ENCODE measurements at places on chromosomes 3 and 15. TPM values are rescaled to one million over a fixed set of nuclear protein-coding genes. Genes with fewer than 3 reads are reported as not detected.
A peak's percentile ranks its signal among the peaks of the same experiment; 100 is the strongest.

AHSG gene
- 0.97 TPM for total RNA-seq

GRCh38 chr15:76334438-76335306 is 1.9 kb upstream of the ISL2 start:
- H3K27ac ChIP-seq, result no peak overlapping the region
- no peaks in the 10 kb centered on the region for H3K36me3 ChIP-seq
- no peak for DNase-seq
- H3K4me3 ChIP-seq, result no peak overlapping the region
- H3K27me3 ChIP-seq, result peaks cover 75% of the 10 kb centered on the region

DNA sequence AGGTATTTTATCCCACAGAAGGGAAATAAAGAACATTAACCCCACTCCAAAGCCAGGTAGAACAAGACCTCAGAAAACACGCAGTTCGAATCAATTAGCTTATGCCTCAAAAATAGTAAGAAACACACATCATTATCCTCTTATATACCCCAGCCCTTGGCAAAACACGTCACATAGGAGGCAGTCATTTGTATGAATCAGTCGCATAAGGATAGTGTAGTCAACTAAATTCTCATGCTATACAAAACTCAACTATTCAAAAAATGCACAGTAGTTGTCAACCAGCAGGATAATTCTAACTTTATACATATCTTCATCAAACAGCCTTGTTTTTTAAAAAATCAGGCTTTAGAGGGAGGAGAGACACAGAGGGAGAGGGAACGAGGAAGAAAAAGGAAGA is 298.4 kb downstream of the FOXP1 start:
- H3K4me3 ChIP-seq, result no peak overlapping the region
- H3K36me3 ChIP-seq, result no peaks in the 10 kb centered on the region
- DNase-seq, result no peak

NECTIN3 gene
- total RNA-seq, result 4.7 TPM

GRCh38 chr3:45507820-45508317 is 86.7 kb upstream of the LIMD1 start:
- peaks cover 27% of the 10 kb centered on the region for H3K4me1 ChIP-seq
- H3K36me3 ChIP-seq, result no peaks in the 10 kb centered on the region
- no peak overlapping the region for H3K4me3 ChIP-seq
- no peak overlapping the region for H3K27ac ChIP-seq

DNA sequence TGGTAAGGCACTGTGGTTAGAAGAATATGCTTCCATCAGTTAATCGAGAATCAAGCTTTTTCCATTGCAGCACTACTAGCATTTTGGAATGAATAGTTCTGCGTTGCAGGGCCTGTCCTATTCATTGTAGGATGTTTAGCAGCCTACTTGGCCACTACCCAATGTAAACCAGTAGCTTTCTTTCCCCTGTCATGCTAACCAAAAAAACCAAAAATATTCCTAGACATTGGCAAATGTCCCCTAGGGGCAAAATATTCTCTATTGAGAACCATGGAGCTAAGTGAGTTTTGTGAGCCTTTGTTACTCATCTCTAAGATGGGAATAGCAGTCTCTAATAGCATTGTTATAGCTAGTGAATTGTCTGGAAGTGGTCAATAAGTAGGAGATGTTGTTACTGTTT is 187.2 kb downstream of the CADPS start:
- no peak overlapping the region for H3K4me3 ChIP-seq
- H3K27me3 ChIP-seq, result no peaks in the 10 kb centered on the region
- peak overlapping the region; percentile 78 for H3K27ac ChIP-seq

DNA sequence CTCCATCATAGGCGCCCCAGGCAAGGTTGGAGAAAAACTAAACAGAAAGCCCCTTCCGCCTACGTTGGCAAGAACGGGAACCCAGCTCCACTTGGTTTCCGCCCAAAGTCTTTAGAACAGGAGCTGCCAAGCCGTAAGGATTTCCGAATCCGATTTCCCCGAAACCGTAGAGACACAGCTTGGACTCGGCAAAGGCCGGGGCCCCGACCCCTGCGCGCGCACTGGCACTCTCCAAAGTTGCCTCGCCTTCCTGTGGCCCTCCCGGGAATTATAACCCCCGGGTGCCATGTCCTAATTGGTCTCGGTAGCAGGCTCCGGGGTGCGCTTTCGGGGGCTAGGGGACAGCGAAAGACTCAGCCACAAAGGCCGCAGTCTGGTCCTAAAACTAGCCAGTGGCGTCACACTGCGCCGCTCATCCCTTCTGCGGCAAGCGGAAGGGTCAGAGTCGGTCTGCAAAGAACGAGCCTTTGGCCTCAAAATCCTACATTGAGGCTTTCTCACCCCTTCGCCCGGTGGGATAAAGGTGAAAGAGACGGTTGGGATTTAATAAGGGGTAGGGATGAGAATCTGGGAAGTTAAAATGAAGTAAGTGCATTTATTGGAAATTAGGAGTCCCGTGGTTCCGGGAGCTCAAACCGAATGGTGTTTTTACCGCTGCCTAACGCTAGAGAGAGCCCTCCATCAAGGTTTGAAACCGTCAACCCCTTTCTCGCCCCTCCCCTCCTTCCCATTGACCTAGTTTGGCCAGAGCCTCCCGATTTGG is 6.8 kb downstream of the BCL6 start:
- peak overlapping the region; percentile 93 for H3K4me3 ChIP-seq
- H3K27me3 ChIP-seq, result no peaks in the 10 kb centered on the region
- H3K36me3 ChIP-seq, result peaks cover 13% of the 10 kb centered on the region

DNA sequence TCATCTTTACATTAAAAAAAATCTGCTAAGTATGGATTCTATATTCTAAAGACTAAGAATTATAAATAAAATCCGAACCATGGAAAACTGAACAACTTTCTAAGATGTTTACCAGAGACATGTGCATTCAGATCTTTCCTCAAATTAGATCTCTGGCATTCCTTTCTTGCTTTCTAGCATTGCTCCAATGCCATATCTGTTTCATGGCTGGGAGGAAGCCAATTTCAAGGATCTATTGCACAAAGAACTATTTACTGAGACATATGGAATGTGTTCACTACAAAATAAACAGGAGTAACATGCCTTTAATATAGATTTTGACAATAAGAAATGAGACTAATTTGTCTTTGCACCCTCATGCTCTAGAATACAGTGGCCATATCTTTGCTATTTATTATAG is 45.1 kb upstream of the NANOGP8 start:
- no peak overlapping the region for H3K4me3 ChIP-seq
- no peak overlapping the region for H3K27ac ChIP-seq
- H3K36me3 ChIP-seq, result no peaks in the 10 kb centered on the region
- no peak for DNase-seq
- no peaks in the 10 kb centered on the region for H3K4me1 ChIP-seq

- H3K4me3 ChIP-seq, result no peak overlapping the region
- no peak overlapping the region for H3K27ac ChIP-seq
- H3K4me1 ChIP-seq, result no peaks in the 10 kb centered on the region
Measured at GRCh38 chr3:1942781-1943180, 155.9 kb upstream of the CNTN4 start.

GRCh38 chr3:109413049-109413448 is 75.7 kb upstream of the DPPA4 start:
- no peaks in the 10 kb centered on the region for H3K4me1 ChIP-seq
- H3K27me3 ChIP-seq, result no peaks in the 10 kb centered on the region
- H3K27ac ChIP-seq, result no peak overlapping the region
- no peak for DNase-seq
- no peaks in the 10 kb centered on the region for H3K36me3 ChIP-seq

FAM107A gene
- total RNA-seq, result 33.4 TPM

GRCh38 chr3:76199382-76199781 is 414.0 kb upstream of the ZNF717 start:
- H3K4me3 ChIP-seq, result no peak overlapping the region
- no peaks in the 10 kb centered on the region for H3K4me1 ChIP-seq
- no peak overlapping the region for H3K27ac ChIP-seq
- no peaks in the 10 kb centered on the region for H3K36me3 ChIP-seq
- DNase-seq, result no peak

DNA sequence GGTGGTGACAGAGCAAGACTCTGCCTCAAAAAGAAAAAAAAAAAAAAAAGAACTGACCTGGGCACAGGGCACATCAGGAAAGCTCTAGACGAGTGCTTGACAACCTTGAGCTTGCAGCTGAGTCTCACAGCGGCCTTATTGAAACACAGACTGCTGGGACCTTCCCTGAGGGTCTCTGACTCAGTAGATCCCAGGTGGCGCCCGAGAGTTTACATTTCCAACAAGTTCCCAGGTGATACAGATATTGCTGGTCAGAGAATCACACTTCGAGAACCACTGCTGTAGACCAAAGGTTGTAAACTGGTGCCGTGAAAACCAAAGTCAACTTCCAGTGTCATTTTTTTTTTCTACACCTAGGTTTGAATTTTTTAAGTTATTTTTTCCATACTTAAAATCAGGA is 573.2 kb upstream of the MDFIC2 start:
- H3K27ac ChIP-seq, result no peak overlapping the region
- no peak for DNase-seq
- H3K36me3 ChIP-seq, result no peaks in the 10 kb centered on the region
- no peak overlapping the region for H3K4me3 ChIP-seq

- H3K4me1 ChIP-seq, result peaks cover 8% of the 10 kb centered on the region
- no peaks in the 10 kb centered on the region for H3K27me3 ChIP-seq
- no peaks in the 10 kb centered on the region for H3K36me3 ChIP-seq
- DNase-seq, result no peak
Measured at GRCh38 chr3:14016900-14017475, 107.7 kb downstream of the CHCHD4 start.

IQCH gene
- 1.4 TPM for total RNA-seq

TTLL13 gene
- total RNA-seq, result not detected

DNA sequence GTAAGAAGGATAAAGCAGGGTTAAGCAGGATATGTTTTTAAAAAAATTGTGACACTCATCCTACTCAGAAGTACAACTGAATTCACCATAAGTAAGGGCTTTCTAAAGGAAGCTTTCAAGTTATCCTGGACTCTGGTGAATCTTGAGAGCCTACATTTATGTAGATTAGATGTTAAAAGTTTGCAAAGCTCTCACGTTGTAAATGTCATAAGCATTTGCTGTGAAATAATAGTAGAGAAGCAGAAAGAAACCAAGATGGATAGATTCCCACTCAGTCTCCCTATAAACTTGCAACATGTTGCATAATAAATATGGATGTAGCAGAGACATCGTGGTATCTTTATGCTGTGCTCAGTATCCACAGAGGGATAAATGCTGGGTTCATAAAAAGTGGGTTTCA is 77.0 kb downstream of the LRRC3B start:
- no peaks in the 10 kb centered on the region for H3K36me3 ChIP-seq
- DNase-seq, result no peak
- no peaks in the 10 kb centered on the region for H3K27me3 ChIP-seq
- H3K4me3 ChIP-seq, result no peak overlapping the region
- H3K4me1 ChIP-seq, result no peaks in the 10 kb centered on the region

GRCh38 chr15:94235646-94236045 is 4.3 kb downstream of the MCTP2 start:
- no peaks in the 10 kb centered on the region for H3K36me3 ChIP-seq
- DNase-seq, result no peak
- H3K4me1 ChIP-seq, result peaks cover 32% of the 10 kb centered on the region
- H3K27me3 ChIP-seq, result no peaks in the 10 kb centered on the region
- no peak overlapping the region for H3K4me3 ChIP-seq
- no peak overlapping the region for H3K27ac ChIP-seq

NR1I2 gene
- not detected for total RNA-seq

GRCh38 chr3:79657076-79657475 is 110.7 kb downstream of the ROBO1 start:
- H3K27ac ChIP-seq, result no peak overlapping the region
- no peaks in the 10 kb centered on the region for H3K27me3 ChIP-seq
- no peak overlapping the region for H3K4me3 ChIP-seq
- no peaks in the 10 kb centered on the region for H3K4me1 ChIP-seq
- no peaks in the 10 kb centered on the region for H3K36me3 ChIP-seq

- no peak overlapping the region for H3K27ac ChIP-seq
- H3K4me1 ChIP-seq, result peaks cover 34% of the 10 kb centered on the region
- H3K36me3 ChIP-seq, result no peaks in the 10 kb centered on the region
- no peak for DNase-seq
- H3K27me3 ChIP-seq, result no peaks in the 10 kb centered on the region
Measured at GRCh38 chr3:11435440-11436165, 163.4 kb downstream of the ATG7 start.

DNA sequence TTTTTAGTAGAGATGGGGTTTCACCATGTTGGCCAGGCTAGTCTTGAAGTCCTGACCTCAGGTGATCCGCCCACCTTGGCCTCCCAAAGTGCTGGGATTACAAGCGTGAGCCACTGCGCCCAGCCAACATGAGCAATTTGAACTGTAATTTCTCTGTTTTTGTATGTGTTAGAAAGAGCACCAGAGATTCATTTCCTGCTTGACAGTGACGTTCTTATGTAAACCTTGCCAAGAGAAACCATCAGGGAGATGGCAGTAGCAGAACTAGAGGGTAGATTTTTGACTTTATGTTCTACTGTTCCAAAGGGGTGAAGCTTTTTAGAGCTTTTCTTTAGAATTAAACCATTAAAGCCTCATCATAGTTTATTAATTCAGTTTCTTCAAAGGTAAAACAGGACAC is 148.1 kb upstream of the UMPS start:
- peaks cover 21% of the 10 kb centered on the region for H3K4me1 ChIP-seq
- DNase-seq, result no peak
- H3K4me3 ChIP-seq, result no peak overlapping the region
- H3K27me3 ChIP-seq, result peaks cover 24% of the 10 kb centered on the region
- no peak overlapping the region for H3K27ac ChIP-seq

DNA sequence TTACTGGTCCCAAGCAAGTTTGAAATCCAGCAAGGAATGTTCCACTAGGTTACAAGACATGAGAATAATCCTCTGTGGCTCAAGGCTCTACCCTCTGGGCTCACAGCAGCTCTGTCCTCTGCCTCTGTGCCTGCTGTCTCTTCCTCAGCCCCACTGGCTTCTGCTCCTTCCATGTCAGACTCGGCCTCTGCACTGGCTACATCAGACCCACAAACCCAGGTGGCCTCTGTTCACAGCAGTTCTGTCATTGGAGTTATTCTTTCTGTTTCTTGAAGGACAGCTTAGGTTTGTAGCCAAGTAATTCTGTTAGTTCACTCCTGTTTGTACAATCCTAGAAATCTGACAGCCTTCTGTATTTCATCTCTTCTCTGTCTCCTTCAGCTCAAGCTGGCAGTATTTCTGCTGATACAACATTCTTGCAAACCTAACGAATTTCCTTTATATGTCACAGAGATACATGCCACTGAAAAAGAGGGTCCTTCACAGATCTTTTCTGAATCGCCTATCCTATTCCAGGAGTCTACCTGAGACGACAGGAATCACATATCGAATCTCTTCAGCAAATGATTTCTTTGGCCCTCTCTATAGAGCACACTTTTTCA is 227.8 kb upstream of the PLSCR5 start:
- H3K27ac ChIP-seq, result no peak overlapping the region
- no peaks in the 10 kb centered on the region for H3K27me3 ChIP-seq
- no peaks in the 10 kb centered on the region for H3K4me1 ChIP-seq

DNA sequence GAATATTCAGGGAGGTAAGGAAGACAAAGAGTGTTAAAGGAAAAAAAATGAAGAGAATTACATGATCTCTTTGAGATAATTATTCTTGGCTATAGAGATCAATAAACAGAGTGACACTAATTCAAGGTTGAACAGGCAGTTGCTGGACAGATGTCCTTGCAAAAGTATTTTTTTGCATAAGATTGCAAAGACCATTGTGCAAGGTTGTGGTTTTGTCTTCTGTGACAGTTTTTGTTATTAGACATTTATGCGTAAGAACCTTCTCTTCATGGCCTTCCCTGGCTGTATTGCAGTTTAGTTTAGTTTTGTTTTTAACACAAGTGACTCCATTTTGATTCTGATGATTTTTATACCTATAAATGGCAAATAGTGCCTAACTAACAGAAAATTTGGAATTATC is 682.8 kb upstream of the ARPP21 start:
- H3K27ac ChIP-seq, result no peak overlapping the region
- no peaks in the 10 kb centered on the region for H3K27me3 ChIP-seq
- DNase-seq, result no peak
- no peak overlapping the region for H3K4me3 ChIP-seq
- no peaks in the 10 kb centered on the region for H3K4me1 ChIP-seq

Data from suprapubic skin (tissue), 4 donors.